GM23338 (cell line): ENCODE measurements at places on chromosomes 11 and 22.
A peak's percentile ranks its signal among the peaks of the same experiment; 100 is the strongest.

DNA sequence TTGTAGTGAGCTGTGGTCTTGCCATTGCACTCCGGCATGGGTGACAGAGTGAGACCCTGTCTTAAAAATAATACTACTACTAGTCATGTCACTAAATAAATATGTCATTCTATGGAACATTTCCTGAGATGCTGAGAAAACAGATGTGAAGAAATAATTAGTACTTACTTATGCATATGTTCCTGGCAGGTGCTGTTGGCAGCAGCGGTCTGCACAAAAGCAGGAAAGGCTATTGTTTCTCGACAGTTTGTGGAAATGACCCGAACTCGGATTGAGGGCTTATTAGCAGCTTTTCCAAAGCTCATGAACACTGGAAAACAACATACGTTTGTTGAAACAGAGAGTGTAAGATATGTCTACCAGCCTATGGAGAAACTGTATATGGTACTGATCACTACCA lies 8.8 kb downstream of the ARCN1 start:
- DNase-seq, result no peak

GRCh38 chr22:46148336-46148735 lies 2.0 kb upstream of the PPARA start:
- DNase-seq, result no peak

DNA sequence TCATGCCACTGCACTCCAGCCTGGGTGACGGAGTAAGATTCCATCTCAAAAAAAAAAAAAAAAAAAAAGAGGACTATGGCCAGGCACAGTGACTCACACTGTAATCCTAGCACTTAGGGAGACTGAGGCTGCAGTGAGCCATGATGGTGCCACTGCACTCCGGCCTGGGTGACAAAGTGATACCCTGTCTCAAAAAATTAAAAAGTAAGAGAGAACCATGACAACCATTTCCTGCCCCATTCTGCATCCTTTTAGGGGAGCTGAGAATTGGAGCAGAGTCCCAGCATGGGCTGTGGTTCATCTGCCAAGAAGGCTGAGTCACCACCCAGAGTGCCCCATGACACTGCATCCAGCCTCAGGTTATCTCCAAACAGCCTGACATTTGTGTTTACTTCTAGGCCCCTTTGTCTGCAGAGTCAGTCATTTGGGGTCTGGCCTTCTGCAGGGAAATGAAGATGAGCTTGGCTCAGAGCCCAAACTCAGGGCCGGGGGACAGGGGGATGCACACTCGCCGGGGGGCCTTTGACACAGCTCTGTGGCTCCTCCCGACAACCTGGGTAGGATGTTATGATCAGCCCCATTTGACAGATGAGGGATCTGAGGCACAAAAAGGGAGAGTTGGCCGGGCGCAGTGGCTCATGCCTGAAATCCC lies 4.7 kb downstream of the CSDC2 start:
- DNase-seq, result no peak

DNA sequence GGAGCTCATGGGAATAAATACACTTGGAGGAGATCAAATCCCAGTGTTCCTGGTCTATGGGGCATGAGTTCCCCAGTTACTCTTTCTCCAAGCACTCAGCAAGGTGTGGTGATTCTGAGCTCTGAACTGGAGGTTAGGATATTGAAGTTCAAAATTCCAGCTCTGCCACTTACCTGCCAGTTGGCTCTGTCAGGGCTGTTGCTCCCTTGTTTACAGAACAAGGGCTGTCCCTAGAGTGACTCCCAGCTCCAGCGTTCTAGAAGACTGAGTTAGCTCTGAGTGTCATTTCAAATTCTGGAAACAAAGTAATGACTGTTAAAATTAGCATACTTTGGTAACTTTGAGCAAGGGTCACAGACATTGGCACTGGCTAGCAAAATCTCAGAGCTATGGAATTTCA lies 69.7 kb upstream of the ZBED5 start:
- DNase-seq, result no peak

DNA sequence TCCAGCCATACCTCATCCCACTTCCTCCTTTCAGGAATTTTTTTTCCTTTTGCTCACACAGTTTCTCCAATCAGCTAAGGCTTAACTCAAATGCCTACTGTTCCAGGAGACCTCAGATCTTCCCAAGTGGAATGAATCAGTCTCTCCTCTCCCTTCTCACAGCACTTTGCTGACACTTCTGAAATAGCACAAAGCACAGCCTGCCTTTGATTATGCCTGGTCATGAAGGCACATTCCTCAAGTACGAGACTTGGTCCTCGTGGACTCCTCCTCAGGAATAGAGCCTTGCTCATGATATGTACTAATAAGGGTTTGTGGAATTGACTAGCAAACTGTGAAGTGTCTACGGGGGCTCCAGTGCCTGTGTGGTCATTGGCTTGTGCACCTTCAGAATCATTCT lies 176.7 kb upstream of the TENM4 start:
- no peak for DNase-seq

GRCh38 chr22:49432211-49432896 lies 395.3 kb downstream of the BRD1 start:
- no peak for DNase-seq

DNA sequence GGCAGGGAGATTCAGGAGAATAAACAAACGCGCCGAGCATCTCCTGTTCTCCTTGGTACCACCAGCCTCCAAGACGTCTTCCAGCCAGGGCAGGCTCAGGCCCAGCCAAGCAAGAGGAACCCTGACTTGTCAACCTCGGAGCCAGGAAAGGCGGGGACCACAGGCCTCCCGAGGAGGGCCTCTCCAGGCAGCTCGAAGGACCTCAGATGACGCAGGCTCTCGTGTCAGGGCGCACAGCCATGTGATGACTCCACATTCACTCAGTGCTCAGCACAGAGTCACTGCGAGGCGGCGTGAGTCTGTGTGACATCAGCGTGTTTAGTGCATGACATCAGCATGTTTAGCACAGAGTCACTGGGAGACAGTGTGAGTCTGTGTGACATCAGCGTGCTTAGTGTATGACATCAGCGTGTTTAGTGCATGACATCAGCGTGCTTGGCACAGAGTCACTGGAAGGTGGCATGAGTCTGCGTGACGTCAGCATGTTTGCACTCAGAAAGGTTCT lies 241.4 kb downstream of the BRD1 start:
- no peak for DNase-seq

DNA sequence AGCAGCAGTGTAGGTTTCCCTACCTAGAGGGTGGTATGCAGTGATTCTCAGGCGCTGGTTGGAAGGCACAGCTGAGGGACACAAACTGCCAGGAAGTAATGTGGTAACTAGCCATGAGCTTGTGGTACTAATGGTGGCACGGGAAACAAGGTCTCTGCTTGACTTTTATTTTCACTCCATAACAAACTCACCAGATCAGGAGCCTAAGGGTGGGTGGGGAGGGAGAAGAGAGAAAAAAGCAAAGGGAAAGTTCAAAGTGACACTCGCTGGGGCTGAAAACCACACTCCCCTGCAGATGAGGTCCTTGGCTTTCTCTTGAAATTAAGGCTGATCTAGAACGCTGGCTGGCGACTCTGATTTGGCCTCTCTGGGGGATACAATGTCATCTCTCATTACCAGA lies 22.0 kb downstream of the TRAF6 start:
- no peak for DNase-seq

- no peak for DNase-seq
Observed at GRCh38 chr11:13972043-13972910, 9.8 kb downstream of the SPON1 start.

GRCh38 chr22:27297125-27297524 lies 504.4 kb downstream of the MN1 start:
- no peak for DNase-seq

GRCh38 chr11:72824811-72825505 lies 10.7 kb downstream of the ATG16L2 start:
- no peak for DNase-seq

- DNase-seq, result no peak
Observed at GRCh38 chr11:114265122-114265878, 30.9 kb upstream of the NNMT start.

DNA sequence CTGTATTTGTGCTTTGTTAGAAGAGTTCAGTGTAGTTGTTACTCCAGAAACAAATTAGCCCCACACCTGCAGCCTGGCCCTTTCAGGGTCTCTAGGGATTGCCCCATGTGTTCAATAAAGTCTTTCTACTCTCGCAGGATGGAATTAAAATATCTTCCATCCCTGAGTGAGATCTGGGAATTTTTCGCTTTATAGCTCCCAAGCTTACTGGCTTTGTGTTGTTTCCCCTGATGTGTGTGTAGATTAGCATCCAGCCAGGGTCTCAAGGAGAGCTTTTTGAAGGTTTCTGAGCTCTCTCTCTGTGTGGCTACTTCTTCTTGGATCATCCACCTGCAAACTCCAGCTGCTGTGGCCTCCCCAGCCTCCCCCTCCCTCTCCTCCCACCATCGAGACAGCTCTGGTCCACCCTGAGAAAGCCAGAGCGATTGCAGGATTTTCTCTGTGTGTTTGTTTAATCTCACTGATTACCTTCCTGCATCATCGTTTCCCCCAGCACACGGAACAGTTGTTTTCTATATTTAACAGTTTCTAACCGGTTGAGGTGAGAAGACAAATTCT lies 553.5 kb downstream of the TBC1D22A start:
- DNase-seq, result no peak

DNA sequence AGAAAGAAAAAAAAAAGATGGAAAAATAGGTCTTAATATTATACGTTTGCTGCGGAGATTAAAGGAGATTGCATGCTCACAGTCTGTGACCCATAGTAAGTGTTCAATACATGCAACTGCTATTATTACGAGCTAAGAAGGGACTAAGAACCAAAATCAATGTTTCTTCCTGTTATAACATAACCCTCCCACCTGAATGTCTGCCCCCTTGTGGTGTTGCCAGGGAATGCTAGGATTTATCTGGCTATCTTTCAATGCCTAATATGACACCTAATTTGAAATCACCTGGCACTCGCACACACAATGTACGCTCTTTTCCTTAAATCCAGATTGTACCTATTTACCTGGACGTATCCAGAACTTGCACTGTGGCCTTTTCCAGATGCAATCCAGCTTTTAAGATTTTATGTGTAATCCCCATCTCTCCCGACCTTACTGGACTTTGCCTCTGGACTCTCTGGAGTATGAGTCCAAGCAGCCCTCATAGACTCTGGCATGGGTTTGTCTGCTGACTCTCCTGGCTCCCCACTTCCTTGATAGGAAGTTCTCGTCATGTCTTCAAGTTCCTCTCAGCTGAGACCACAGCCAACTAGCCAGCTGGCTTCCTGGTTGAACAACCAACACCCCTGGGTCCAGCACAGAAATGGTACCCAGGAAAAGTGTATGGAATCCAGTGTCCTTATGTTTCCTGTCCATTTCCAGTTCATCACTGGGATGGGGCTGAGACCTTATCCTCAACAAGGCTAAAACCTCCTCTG lies 151.5 kb downstream of the CCDC34 start:
- DNase-seq, result peak; percentile 48

- DNase-seq, result no peak
Observed at GRCh38 chr11:28243581-28243980, 135.4 kb downstream of the METTL15 start.

- no peak for DNase-seq
Observed at GRCh38 chr11:33874910-33875490, 16.9 kb downstream of the LMO2 start.

GRCh38 chr22:21928048-21928447 lies 24.6 kb downstream of the PPM1F start:
- no peak for DNase-seq

DNA sequence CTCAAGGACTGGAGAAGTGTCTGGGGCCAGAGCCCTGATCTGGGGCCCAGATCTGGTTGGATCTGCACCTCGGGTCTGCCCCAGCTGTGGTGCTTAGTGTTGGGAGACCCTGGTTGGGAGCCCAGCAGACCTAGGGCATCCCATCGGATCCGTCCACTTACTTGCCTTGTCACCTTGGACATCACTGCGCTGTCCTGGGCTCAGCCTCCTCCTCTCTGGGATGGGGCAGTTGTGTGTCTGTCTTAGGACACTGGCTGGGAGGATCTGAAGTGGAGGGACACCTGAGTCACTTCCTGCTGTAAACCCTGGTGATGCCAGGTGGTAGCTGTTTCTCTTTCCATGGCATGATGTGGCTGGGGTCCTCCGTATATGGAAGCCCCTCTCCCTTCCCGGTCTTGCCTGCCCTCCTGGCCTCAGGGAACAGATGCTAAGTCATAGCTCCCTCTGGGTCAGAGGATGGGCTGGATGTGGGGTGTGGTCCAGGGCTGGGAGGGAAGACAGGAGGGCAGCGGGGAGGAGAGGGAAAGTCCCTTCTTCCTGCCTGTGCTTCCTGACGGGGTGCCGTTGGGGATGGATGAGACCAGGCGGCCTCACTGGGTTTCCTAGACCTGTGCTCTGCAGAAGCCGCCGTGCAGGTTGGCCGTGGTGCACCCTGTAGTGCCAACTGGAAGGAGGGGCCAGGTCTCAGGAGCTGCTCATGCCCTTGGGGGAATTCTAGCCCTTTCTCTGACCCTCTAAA lies 12.1 kb upstream of the OMP start:
- DNase-seq, result no peak

GRCh38 chr11:78605296-78605695 lies 30.6 kb upstream of the NARS2 start:
- no peak for DNase-seq

- DNase-seq, result peak; percentile 72
Observed at GRCh38 chr11:61828629-61829407, 718 bp downstream of the FADS2 start.

- DNase-seq, result no peak
Observed at GRCh38 chr11:36741515-36741914, 143.5 kb upstream of the RAG2 start.

DNA sequence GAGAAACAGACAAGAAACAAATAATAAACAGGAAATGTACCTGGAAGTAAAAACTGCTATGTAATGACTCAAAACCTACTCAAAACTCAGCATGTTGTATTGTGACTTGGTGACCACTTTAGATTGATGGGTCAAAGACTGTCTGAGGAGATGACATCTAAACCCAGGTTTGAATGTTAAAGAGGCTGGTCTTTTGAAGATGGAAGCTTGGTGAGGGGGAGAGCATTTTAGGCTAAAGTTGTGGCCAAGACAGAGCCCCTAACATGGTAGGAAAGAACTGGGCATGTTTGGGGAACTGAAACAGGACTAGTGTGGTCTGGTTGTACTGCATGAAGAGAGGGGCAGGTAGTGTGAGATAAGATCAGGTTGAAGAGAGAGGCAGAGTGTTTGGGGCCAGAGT lies 85.3 kb upstream of the MYO18B start:
- DNase-seq, result no peak

- no peak for DNase-seq
Observed at GRCh38 chr11:32425761-32426160, 9.6 kb downstream of the WT1 start.

- peak; percentile 89 for DNase-seq
Observed at GRCh38 chr11:126607374-126607773, 251.9 kb downstream of the ST3GAL4 start.

GRCh38 chr22:36563001-36563400 lies 34.0 kb upstream of the EIF3D start:
- DNase-seq, result no peak

- no peak for DNase-seq
Observed at GRCh38 chr22:25845985-25846745, 104.2 kb downstream of the MYO18B start.
